Stimulated activated CD8-positive, alpha-beta memory T cell treated with anti-CD3 and anti-CD28 coated beads, Interleukin-7, amount 100 ng/mL, for 1 hour (primary cell): ENCODE measurements at places on chromosomes 2 and 18.

GRCh38 chr2:140338795-140339194 is 1558.6 kb upstream of the NXPH2 start:
- DNase-seq: no peak

DNA sequence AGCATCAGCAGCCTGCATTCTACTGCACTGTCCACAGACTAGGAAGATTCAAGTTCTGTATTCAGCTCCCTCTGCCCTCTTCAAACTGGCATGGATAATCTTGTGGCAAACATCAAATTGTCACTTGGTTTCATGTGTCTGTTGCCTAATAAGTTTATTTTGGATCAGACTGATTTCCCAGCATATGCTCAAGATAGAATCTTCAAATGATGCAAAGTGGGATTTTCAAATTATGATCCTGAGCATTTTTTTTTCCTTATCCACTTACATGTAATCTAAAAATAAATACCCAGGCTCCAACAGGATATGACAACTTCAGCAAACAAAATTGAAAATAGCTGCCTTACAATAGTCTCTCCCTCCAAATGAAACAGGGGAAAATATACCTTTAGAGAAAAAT is 160.9 kb upstream of the VRK2 start:
- DNase-seq: no peak

DNA sequence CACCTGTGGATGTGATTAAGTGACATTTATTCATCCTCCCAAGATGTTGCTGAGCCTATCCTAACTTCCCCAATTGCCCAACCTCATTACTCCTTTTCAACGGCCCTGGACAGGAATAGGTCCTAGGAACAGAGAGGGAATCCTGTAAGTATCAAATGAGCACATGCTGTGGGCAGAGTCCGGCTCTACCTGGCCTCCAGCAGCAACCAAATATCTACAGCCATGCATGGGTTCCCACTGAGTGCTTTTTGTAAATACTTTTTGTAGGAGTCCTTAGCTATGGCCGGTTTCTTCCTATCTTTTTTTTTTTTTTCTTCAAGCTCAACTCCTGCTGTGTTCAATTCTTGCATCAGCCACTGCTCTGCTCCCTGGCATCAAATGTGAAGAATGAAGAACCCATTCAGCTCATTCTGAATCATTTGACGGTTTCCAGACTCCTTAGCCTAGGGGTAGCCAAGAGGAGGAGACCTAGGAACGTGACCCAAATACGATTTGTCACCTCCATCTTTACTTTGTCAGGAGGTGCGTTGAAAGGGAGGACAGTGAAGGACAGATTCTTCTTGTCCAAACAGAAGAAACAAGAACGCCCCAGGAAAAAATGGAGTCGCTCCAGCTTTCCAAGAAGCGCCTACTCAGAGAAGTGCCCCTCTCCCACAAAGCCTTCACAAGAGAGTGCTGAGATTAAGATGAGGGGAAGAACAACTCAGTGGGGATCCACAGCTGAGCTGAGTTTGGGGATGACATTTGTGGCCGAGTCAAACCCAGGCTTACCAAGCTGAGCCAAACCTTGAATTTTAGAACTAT is 46.7 kb upstream of the LCLAT1 start:
- DNase-seq: no peak

- no peak for DNase-seq
These were observed 352.8 kb upstream of the KCNH7 start for GRCh38 chr2:163191372-163191771.
